ENCODE measurements at places on chromosomes 16 and 17. TPM values are rescaled to one million over a fixed set of nuclear protein-coding genes. Genes with fewer than 3 reads are reported as not detected.

The TBC1D26 gene
- 0.19 TPM for total RNA-seq

The EPN3 gene
- under 0.01 TPM for total RNA-seq

The CFAP52 gene
- not detected for total RNA-seq

The MYOCD gene
- not detected for total RNA-seq

The CMTM4 gene
- total RNA-seq: 14.5 TPM

The HSF4 gene
- total RNA-seq: 0.45 TPM

The PHOSPHO1 gene
- 0.19 TPM for total RNA-seq

The ITGAL gene
- not detected for total RNA-seq

The KRT33B gene
- total RNA-seq: not detected

The ZSCAN10 gene
- not detected for total RNA-seq

The FKBP10 gene
- 201 TPM for total RNA-seq

The CCDC154 gene
- 0.09 TPM for total RNA-seq

The UTP4 gene
- total RNA-seq: 18.7 TPM

The VTN gene
- total RNA-seq: 0.38 TPM

The MT4 gene
- total RNA-seq: not detected

The HP gene
- not detected for total RNA-seq

The CYGB gene
- 5.0 TPM for total RNA-seq

The RAB11FIP4 gene
- total RNA-seq: 0.09 TPM

The KRT16 gene
- not detected for total RNA-seq

The P2RX1 gene
- not detected for total RNA-seq

The NPIPB8 gene
- 0.36 TPM for total RNA-seq

The TMC6 gene
- 21.4 TPM for total RNA-seq

The LHX1 gene
- total RNA-seq: not detected

The LPCAT2 gene
- total RNA-seq: 42.9 TPM

The CORO1A gene
- 2.7 TPM for total RNA-seq

The CA5A gene
- not detected for total RNA-seq

The ATP1B2 gene
- total RNA-seq: not detected

The CSH1 gene
- total RNA-seq: not detected

The DLX3 gene
- total RNA-seq: not detected

The PLXDC1 gene
- not detected for total RNA-seq

The KRT20 gene
- not detected for total RNA-seq

The KRT25 gene
- total RNA-seq: not detected

The CD68 gene
- total RNA-seq: 2.8 TPM

The TLCD2 gene
- total RNA-seq: 1.1 TPM

The KCNG4 gene
- total RNA-seq: not detected

The DPEP3 gene
- total RNA-seq: not detected

The C16orf74 gene
- 17.4 TPM for total RNA-seq

The EVPLL gene
- not detected for total RNA-seq

The FOXO3B gene
- total RNA-seq: 2.2 TPM

The SHPK gene
- 15.8 TPM for total RNA-seq

The MSLN gene
- not detected for total RNA-seq

The PRSS53 gene
- 1.8 TPM for total RNA-seq

The CARHSP1 gene
- total RNA-seq: 113 TPM
